ENCODE measurements at places on chromosomes 12 and 14.
A peak's percentile ranks its signal among the peaks of the same experiment; 100 is the strongest.

DNA sequence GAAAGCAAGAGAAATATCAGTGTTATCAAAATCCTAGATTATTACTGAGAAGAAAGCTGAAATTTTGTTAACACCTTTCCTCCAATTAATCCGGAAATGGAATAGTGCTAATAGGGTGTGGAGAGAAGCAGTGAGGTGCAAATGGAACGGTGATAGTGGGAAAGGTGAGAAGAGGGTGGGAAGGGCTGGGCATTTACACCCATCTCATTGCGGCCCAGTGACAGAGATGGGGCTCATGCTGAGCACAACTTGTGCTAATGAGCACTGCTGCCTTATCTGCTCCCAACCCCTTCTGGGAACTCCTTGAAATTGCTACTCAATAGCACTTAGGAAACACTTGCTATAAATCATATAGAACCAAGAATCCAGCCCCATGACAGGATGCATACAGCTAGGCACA, 94.4 kb downstream of the PTPRR start:
- DNase-seq, result no peak

- DNase-seq, result no peak
Observed at GRCh38 chr14:61479746-61480502, 158.5 kb downstream of the PRKCH start.

- peak; percentile 82 for DNase-seq
Observed at GRCh38 chr14:75258079-75258802, 20.4 kb upstream of the FOS start.

DNA sequence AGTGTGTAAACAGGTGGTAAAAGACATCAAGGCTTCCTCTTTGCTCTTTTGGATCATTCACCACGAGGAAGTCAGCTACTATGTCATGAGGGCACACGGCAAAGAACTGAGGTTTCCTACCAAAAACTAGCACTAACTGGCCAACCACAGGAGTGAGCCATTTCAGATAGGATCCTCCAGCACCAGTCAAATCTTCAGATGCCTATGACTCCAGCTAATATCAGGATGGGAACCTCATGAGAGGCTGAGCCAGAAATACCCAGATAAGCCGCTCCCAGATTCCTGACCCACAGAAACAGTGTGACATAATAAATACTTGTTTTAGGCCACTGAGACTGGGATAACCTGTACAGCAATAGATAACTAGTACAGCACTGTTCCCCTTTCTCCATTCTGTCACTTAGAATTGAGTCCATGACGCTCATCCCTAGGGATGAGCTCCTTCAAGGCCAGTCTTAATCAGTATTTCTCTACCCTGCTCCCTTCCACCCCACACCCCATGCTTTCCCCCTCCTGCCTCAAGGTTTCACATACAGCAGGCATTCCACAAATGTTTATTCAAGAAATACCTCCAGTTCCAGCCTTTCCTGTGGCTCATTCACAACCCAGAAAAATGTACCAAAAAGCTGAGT, 68.4 kb downstream of the PPM1H start:
- DNase-seq, result peak; percentile 75

DNA sequence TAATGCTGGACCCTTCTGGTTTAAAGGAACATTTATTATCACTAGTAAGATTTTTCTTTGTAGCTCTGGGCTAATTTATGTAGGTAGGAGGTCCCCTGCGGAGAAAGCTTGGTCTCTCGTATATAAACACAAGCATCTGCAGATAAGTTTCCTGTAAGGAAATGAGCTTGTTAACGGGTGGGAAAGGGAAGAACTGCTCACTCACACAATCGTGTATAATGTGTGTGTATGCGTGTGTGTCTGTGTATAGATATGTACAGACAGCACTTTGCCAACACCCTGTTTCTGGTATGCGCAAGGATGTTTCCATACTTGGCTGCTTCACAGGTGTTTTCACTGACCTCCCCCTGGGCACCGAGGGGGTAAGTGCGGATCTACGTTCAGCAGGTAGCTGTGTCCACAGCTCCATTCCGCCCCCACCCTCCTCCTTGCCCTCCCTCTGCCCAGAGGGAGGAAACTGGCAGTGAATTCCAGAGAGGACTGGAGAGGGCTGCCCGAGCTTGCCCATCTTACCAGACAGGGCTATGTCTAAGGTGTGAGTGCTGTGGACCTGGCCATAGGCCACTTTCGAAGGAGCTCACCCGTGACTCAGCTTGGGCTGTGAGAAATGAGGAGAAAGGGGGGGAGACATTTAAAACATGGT, 65.2 kb downstream of the NINJ2 start:
- no peak for DNase-seq

GRCh38 chr14:38752341-38752740, 350.7 kb downstream of the SEC23A start:
- DNase-seq, result no peak

DNA sequence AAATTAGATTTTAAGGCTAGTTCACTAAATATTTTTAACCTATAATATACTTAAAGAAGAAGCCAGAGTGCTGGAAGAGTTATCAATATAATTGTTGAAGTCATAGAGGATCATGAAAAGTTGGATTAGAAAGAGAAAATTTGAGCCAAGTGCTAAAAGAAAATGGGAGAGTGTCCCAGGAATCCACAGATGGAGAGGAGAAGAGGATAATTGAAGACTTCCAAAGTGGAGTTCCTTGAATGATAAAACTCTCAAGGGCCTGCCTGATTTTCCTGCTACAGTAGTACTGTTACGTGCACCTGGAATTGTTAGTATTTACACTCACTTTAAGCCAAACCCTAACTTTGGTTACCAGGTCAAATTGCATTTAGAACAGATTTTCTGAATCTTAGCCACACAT, 113.2 kb downstream of the MSRB3 start:
- DNase-seq, result no peak

DNA sequence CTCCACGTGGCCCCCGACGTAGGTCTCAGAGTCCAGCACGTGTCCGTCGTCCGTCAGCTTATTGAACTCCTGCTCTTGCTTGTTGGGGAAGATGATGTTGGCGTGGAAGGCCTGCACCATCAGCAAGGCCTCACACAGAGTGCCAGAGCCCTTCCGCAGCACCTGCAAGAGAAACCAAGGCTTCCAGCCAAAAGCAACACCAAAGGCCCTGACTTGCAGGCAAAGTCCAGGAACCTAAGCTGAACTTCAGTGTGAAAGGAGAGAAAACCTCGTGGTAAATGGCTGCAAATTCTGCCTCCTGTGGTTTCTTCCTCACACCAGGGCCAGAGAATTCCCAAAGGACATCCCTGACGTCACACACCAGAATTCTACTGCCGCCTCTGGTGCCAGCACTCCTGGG, 14.5 kb downstream of the POLE start:
- DNase-seq, result no peak

Measured in adipocyte (in vitro differentiated cells).